Stimulated activated CD4-positive, alpha-beta T cell treated with anti-CD3 and anti-CD28 coated beads, TNF-alpha, amount 100 ng/mL, for 4 hours (primary cell): ENCODE measurements at places on chromosomes 16 and 17.

- DNase-seq, result no peak
Observed at GRCh38 chr17:51850201-51850600, 308.3 kb downstream of the CA10 start.

DNA sequence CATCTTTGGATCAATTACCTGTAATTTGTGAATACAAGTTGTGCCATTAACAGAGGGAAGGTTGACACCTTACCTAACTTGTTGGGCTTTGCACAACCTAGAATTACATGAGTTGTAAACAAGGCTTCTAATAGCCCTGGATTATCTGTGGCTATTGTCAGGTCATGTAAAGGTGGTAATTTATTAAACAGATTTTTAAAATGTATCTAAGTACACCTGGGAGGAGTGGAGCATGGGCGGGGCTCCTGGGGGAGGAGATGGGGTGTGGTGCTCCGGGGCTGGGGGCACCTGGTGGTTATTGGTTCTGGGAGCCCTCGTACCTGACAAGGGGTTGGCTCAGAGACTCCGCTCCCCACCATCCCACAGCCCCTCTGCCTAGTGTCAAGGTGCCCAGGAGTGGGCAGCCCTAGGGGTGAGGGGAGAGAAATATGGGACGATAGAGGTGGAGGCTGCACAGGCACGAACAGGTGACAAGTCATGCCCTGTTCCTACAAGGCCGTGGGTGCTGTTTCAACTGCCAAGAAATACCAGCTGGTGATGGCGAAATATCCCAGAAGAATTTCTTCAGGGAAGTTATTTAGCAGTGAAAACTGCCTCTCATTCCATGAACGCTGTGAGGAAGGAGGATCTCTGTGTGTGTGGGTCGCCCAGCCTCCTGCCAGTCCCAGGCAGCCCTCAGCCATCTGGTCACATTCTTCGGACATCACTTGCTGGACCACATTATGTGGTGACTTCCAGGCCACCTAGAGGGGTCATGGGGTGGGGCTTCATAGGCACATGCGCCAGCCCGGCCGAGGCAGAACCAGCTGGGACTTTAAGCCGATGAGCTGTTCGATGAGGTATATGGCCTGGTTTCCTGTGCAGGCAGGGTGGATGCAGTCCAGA is 55.5 kb upstream of the IRX3 start:
- no peak for DNase-seq

DNA sequence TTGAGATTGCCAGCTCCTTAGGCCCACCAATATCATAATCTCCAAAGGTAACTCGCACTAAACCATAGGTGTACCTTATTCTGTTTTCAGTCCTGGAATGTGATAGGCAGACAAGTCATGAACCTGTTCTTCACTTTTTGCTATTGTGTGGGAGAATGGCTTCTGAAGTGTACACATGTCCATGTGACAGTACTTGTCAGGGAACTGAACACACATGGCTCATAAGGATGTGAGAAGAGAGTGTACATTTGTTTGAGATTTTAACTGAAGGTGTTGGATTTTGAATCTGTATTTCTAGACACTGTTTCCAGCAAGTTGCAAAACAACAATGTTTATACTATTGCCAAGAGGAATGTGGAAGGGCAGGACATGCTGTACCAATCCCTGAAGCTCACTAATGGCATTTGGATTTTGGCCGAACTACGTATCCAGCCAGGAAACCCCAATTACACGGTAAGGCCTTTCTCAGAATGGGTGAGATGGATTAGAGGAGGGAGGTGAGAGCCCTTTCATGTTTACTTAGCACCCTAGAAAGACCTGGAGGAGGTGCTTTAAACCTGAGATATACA is 14.5 kb upstream of the RASL10B start:
- no peak for DNase-seq

DNA sequence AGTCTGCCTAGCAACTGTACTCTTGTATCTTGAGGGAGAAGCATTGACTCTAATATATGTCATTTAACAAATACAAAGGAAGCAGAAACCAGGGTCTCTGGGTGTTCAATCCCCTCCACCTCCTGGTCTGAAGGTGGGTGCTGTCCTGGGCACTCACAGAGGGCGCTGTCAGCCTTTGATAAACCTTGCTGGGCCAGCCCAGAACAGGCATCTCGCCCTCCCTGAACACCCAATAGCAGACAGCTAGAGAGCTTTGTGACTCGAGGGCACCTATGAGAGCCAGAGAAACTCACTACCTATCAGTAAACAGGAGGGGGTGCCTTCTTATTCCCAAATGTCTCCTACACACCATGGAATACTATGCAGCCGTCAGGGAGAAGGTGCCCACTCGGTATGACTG is 6.4 kb upstream of the PIPOX start:
- no peak for DNase-seq

- no peak for DNase-seq
Observed at GRCh38 chr16:17377360-17378324, 93.1 kb downstream of the XYLT1 start.

GRCh38 chr17:8753976-8754440 is 4.3 kb downstream of the SPDYE4 start:
- DNase-seq, result no peak

GRCh38 chr17:64315032-64315490 is 52.0 kb upstream of the TEX2 start:
- no peak for DNase-seq

DNA sequence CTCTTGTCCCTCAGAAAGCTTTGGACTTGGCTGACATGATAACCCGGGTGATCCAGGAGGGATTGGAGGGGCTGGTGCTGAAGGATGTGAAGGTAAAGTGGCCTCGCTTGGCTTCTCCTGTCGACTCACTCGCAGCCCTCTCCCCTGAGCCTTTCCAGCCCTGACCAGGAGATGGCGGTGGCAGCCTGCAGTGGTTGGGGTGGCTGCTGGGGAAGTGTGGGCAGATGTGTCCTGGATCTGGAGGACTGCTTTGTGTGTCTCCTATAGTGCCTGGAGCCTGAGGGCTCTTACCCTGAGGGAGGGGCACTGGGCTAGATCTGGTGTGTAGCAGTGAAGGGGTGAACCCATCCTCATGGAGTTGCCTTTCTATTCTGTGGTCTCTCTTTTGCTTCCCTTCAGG is 17.9 kb downstream of the LIG3 start:
- DNase-seq, result peak; percentile 58

- no peak for DNase-seq
Observed at GRCh38 chr17:13099089-13099735, 81.4 kb upstream of the ELAC2 start.

DNA sequence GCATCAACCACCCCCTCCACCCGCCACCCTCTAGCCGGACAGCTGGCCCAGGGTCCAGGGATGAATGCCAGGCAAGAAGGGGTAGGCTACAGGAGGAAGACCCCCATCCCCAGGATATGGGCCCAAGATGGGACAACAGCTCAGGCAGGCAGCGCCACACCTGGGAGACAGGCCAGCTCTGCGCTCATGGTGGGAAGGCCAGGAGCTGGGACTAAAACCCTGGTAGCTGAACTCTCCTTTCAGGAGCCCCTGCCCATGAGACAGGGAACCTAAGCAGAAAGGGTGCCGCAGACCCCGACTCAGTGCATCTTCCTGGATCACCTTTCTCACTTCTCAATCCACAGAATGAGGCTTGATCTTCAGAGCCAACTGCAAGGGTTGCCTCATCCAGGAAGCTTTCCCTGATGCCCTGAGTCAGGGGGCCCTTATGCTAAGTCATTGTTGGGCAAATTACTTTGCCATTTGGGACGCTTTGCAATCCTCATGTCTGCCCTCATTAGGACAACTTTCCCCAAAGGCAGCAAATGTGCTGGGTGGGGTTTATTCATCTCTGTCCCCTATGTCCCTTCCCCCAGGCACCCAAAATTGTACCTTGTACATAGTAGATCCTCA is 9.0 kb downstream of the ZDHHC1 start:
- no peak for DNase-seq

GRCh38 chr17:59534583-59534982 is 30.8 kb upstream of the DHX40 start:
- no peak for DNase-seq

GRCh38 chr16:56769677-56770076 is 39.7 kb downstream of the NUP93 start:
- DNase-seq, result no peak

DNA sequence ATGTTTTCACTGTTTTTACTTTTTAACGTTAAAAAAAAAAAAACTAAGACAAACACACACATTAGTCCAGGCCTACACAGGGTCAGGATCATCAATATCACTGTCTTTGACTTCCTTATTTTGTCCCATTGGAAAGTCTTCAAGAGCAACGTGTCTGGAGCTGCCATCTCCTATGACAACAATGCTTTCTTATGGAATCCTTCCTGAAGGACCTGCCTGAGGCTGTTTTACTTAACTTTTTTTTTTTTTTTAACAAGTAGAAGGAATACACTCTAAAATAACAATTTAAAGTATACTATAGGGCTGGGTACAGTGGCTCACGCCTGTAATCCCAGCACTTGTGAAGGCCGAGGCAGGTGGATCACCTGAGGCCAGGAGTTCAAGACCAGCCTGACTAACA is 71.8 kb upstream of the BCAR1 start:
- DNase-seq, result no peak

DNA sequence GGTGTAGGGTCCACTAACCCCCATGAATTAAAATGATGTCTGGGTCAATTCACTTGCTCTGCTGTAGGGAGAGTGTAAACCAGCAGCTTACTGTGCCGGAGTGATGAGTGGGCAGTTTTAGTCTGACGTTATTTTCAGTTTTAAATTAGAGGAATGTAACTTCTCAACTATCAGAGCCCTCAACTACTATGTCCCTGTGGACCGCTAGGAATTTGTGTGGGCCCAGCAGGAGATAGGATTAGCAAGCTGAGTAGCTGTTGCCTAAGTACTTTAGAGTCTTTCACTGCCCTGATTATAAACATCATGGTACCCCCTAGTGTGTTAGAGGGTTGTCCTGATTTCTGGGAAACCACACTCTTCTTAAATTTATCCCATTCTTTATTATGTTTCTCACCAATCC is 11.4 kb downstream of the MARVELD3 start:
- DNase-seq, result no peak
